ENCODE measurements at places on chromosomes 4 and X.
A peak's percentile ranks its signal among the peaks of the same experiment; 100 is the strongest.

DNA sequence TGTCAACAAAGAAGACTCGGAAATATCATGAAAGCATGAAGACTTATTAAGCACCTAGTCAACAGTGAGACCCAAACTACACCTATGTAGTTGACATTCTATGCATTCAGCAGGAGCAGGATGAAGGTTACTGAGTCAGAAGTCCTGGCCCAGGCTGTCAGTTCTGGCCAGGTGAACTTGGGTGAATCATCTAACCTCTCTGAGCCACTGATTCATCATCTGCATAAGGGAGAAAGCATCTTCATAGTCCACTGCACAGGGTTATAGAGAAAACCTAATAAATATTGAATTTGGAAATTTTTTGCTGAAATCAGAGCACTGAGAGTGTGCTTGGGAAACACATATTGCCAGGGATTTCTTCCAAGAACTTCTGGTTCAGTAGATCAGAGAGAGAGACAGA is 296.0 kb upstream of the SFRP2 start:
- no peak for DNase-seq

- DNase-seq: no peak
These were observed 105.9 kb upstream of the SLC7A11 start for GRCh38 chr4:138348055-138348454.

GRCh38 chr4:74063859-74064258 is 25.4 kb upstream of the CXCL3 start:
- DNase-seq: no peak

DNA sequence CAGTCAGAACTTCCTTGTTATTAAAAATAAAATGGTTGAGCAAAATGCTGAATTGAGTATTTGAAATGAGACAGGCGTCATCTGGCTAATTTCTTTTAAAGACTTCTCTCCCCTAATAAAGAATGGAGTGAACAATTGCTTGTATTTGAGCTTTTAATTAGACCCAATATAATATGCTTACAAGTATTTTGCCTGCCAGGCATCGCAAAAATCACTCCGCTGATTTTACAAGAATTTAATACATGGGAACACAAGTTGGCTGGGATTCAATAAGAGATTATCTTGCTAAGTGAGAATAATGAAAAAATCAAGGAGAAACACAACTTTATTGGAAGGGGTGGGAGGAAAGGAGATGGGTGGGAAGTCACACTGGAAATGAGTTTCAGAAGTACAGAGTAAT is 52.3 kb downstream of the KLF3 start:
- DNase-seq: no peak

- no peak for DNase-seq
These were observed 179.9 kb downstream of the GABRG1 start for GRCh38 chr4:45944000-45944399.

DNA sequence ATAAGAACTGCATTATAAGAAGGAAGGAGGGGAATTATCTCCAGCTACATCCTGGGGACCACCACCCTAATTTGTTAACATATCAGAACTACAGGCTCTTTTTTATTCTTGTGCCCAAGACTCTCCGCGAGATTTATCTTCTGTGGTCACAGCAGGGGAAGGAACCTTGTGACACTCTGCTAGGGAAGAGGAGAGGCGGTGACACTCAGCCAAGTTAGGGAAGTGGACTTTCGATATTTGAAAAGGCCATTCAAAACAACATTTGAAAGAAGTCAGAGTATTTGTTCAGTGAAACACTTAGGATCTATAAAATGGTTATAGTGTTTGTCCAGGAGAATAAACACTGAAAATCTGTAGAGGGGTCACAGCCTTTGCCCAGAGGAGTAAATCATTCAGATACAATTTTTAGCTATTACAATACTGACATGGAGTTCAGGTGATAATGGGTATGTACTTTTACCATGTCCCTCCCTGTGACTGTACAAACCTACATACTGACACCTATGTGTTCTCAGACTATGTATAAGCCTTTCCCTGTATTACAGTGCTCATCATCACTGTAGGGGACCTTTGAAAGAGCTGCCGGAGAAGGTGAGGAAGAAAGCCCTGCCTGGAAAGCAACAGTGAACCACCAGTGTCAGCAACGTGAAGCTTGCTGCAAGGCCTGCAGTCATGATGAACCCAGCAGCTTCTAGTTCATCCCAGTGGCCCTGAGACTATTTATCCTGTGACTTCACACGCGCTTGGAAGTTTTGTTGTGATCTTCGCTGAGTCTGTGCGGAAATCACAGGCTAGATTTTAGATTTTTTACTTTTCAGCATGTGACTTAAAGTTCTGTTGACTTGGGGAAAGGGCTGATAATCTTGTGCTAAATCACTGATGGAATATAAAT is 8.5 kb upstream of the PTTG2 start:
- no peak for DNase-seq

DNA sequence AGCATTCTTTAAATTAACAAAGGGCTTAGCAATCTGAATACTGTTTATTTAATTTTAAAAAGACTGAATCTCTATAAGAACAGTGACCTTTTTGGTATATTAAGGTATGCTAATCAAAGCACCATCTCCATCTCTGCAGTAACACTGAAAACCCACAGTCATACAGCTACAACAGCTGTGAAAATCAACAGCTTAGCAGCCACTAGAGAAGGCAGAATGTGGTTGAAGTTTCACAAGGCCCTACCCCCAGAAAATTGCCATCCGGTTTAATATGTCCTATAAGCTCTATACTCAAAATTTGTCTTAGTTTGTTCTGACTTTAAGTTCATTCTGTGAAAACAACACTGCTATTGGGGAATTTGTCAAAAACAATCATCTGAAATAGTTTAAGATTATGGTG is 128.7 kb downstream of the OPHN1 start:
- DNase-seq: no peak

DNA sequence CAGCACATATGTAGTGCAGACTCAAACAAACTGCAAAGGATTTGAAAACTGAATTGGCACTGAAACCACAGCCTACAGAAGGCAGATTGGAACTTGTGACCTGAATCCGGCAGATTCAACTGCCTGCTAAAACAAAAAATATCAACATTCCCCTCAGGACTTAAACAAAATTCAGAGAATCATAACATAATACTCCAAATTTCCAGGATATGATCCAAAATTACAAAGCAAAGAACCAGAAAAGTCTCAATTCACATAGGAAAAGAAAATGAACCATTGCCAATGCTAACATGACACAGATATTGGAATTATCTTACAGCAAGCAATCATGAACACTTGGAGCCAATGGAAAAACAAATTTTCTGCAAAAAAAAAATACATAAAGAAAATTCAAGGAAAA is 250.4 kb downstream of the PRDM5 start:
- DNase-seq: no peak

GRCh38 chr4:140103676-140104075 is 50.3 kb downstream of the MAML3 start:
- DNase-seq: no peak

DNA sequence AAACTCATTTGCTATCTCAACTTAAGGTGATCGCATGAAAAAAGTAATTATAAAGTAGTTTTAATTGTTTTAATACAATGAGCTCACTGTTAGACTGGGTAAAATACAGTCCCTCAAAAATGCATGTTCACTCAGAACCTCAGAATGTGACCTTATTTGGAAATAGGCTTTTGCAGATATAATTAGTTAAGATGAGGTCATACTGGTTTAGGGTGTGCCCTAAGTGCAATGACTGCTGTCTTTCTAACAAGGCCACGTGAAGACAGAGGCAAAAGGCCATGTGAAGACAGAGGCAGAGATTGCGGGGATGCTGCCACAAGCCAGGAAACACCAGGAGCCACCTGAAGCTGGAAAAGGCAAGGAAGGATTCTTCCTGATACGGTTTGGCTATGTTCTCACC is 262.1 kb downstream of the NKX6-1 start:
- DNase-seq: no peak

DNA sequence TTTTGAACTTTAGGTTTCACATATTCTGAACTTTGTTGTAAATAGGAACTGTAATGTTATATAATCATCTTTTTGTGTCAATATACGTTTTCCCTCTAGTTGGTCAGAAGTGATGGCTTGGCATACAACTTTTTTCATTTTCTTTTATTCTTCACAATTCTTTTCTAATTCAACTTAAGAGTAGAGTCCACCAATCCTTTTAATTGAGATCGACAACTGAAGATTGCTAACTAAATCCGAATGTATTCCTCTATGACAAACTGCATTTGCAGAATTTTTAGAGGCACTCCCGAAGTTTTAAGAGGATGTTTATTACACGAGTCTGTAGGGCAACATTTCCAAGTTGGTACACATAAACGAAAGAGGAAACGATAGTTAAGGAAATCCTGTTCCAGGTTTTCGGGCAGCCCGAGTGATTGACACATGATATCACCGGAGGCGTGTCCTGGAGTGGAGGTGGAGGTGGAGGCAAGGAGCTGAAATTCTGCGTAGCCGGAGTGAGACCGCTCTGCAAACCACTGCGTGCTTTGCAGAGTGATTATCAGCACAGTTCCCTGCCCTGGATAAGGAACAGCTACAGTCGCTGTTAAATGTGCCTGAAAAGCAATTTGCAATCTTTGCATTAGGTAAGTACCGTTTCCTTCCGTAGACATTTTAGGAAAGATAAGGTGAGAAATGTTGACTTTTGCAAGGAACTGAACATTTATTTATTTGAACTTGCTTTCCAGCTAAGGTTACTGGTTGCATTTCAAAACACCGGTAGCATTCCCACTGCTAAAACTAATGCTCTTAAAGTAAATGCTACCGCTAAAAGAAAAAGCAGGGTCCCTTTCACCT is at the start of gene SPRY1:
Gene SPRY1 (plus strand): TSS at position 489 of the 837 bp plus-strand sequence. CDS start 4,797 bp downstream, outside the sequence.
- peak; percentile 81 for DNase-seq

DNA sequence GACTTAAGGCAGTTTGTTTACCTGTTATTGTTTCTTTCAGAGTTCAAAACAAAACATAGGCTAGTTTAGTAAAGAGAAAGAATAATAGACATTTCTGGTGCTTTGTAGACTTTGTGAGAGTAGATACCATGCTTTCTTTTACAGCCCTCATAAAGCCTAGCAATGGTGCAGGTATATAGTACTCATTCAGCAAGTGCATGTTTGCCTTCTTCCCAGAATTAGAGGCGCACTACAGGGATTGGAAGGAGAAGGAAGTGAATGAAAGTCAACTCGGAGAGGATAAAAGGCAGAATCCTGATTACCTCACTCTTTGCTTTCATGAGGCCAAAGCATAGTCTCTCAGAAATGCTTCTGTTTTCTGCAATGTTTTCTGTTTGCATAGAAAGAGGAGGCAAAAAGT is 43.1 kb upstream of the FHDC1 start:
- DNase-seq: no peak

GRCh38 chrX:110853610-110854009 is 58.0 kb upstream of the CHRDL1 start:
- DNase-seq: no peak

GRCh38 chr4:183499801-183500200 is 5.1 kb upstream of the ING2 start:
- DNase-seq: no peak

DNA sequence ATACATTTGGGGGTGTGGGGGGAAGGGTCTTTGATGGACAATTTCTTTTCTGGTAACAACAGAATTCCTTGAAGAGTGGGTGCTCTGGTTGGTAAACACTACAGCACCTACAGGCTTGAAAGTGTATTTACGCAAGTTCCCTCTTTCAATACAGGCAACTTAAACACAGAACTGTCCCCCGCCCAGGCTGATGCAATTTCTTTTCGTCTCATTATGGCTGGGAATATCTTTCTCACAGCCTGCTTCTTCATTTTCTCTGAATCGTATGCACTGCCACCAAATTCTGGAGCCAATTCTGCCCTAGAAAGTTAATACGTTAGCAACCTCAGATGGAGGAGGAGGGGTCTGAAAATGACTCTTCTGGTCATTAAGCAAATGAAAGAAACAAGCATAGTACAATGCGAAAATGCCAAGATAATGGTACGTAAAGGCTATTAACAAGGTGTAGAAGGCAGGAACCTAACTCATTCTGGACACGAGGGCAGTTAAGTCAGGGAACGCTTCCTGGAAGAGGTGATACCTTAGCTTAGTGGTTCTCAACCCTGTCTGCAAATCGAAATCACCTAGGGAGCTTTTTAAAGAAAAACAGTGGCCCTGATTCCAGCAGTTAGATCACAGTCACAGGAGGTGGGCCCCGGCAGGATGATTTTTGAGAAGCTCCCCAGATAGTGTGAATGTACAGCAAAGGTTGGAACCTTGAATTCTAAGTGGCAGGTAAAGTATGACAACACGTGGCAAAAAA is 1.0 kb downstream of the AGA start:
- DNase-seq: no peak

- no peak for DNase-seq
These were observed 4.1 kb downstream of the FGA start for GRCh38 chr4:154586296-154587033.

All from pulmonary artery endothelial cell (primary cell).